ENCODE measurements at places on chromosomes 12 and 14.

DNA sequence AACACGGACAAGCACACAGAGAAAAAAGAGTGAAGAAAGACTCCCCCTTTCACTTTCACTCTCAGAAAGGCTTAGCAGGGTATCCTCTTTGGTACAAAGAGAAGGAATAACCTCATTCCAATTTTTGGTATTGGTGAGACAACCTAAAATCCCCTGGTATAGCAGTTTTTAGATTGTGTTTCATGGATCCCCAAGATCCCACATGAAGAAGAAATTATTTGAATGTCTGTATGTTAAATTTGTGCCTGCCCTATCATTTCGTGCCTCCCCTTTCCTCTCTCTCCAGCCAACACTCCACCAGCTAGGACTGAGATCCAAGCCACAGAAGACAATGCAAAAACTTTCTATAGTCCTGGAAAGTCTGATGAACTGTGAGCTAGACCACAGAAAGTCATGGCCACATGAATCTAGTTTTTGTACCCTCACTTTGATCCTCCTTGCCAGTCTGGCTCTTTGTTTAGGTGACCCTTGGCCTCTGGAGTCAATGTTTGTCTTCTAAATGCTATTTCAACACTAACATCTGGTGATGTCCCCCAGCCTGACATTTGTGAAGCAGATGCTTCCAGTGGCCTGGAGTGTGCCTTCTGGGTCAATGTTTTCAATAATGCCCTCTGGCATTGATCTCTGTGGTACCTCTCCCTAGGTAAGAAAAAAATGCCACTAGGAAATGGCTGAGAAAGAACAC, 181.9 kb upstream of the BMP4 start:
- no peak for DNase-seq

- DNase-seq = no peak
Observed at GRCh38 chr12:53696655-53697331, 20.9 kb upstream of the ATP5MC2 start.

GRCh38 chr14:57833323-57833722, 32.6 kb downstream of the SLC35F4 start:
- no peak for DNase-seq

DNA sequence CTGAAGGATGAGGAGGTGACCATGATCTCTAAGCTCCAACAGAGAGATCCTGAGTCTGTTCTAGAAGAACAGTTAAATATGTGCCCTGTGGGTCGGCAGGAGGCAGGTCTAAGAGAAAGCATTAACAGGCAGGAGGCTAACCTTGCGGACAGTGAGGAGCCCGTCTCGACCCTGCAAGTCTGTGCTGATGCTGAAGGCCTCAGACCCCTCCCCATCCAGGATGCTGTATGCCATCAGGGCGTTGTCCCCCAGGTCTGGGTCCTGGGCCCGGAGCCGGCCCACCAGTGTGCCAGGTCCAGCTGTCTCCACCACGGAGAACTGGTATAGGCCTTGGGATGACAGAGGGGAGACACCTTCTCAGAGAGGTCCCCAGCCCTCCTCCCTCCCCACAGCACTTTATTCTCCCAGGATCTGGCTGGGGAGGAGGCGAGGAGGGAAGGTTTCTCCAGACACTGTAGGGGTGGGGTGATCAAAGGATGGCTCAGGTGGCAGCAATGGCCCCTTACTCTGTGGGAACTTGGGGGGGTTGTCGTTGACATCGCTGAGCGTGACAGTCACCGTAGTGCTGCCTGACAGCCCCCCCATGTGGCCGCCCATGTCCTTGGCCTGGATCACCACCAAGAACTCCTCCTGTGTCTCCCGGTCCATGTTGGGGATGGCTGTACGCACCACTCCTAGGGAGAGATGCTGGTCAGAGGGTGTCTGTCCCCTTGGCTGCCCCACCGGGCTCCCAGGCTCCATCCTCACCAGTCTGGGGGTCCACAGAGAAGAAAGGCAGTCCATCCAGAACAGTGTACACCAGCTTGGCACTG, 3.1 kb downstream of the CDH24 start:
- DNase-seq = no peak

DNA sequence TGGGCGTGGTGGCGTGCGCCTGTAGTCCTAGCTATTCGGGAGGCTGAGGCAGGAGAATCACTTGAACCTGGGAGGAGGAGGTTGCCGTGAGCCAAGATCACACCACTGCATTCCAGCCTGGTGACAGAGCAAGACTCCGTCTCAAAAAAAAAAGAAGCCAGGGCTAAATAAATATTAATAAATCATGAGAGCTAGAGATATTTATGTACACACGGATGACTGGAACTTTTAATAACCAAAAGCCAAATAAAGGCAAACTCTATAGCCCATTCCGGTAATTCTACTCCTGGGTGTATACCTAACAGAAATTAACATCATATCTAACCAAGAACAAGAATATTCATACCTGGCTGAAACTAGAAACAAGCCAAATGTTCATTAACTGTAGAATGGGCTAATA, 7.7 kb upstream of the TRAFD1 start:
- DNase-seq = no peak

DNA sequence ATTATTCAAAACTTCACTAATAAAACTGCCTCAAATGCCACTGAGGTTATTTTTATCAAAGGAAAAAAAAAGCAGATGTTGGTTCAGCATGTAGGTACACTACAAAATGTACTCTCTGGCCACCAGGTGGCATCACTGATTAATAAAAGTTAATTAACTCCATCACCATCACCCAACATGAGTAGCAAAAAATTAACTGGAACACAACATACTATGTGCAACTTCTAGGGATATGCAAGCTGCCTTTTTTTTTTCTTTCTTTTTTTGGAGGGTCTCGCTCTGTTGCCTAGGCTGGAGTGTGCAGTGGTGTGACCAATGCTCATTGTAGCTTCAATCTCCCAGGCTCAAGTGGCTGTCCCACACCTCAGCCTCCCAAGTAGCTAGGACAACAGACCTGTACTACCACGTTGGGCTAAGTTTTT, 43.8 kb upstream of the NR2C1 start:
- DNase-seq = peak; percentile 24

- DNase-seq = no peak
Observed at GRCh38 chr14:24999157-24999556, 50.8 kb downstream of the STXBP6 start.

- DNase-seq = no peak
Observed at GRCh38 chr12:50482571-50482970, 22.2 kb upstream of the DIP2B start.

DNA sequence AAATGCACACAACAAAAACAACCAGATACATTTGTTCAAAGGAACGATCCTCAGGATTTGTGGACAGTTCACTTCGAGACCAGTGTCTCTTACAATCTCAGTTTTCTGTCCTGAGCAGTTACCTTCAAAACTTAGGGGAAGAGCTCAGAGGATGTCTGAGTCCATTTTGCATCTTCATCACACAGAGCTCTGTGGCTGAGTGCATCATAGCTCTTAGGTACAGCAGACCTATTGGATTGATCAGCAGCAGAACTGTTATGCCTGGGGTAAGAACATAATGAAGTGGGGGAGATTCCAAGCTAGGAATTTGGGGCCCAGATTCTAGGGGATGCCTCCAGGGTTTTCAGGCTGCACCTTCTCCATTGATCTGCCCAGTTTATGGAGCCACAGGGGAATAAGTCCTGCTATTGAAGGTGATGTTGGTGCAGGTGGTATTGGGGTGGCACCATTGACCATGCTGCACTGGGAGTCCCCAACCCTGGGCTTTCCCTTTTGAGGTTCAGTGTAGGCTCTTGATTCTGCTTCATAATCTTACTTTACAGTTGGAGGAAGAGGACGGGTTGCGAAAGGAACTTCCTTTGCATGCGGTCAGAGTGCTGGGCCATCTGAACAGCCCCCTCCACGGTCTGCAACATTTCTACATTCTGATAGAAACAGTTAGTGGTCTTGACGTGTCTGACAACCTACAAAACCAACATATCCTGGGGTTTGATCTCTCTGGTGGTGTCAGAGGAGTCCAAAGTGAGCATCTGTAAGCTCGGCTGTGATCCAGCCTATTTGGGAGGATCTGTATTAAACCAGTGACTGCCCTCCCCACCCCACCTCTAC, 112.8 kb downstream of the CHST11 start:
- DNase-seq = peak; percentile 29

GRCh38 chr14:23172574-23172973, 10.9 kb downstream of the SLC7A8 start:
- no peak for DNase-seq

- DNase-seq = no peak
Observed at GRCh38 chr12:31991815-31992214, 32.6 kb downstream of the RESF1 start.

- no peak for DNase-seq
Observed at GRCh38 chr14:46051796-46052195, 599.8 kb downstream of the RPL10L start.

GRCh38 chr12:80472911-80473500, 29.0 kb downstream of the PTPRQ start:
- no peak for DNase-seq

GRCh38 chr12:112734859-112735695, 56.5 kb upstream of the RPH3A start:
- DNase-seq = no peak

- no peak for DNase-seq
Observed at GRCh38 chr12:56565510-56566101, 44.0 kb downstream of the RBMS2 start.

DNA sequence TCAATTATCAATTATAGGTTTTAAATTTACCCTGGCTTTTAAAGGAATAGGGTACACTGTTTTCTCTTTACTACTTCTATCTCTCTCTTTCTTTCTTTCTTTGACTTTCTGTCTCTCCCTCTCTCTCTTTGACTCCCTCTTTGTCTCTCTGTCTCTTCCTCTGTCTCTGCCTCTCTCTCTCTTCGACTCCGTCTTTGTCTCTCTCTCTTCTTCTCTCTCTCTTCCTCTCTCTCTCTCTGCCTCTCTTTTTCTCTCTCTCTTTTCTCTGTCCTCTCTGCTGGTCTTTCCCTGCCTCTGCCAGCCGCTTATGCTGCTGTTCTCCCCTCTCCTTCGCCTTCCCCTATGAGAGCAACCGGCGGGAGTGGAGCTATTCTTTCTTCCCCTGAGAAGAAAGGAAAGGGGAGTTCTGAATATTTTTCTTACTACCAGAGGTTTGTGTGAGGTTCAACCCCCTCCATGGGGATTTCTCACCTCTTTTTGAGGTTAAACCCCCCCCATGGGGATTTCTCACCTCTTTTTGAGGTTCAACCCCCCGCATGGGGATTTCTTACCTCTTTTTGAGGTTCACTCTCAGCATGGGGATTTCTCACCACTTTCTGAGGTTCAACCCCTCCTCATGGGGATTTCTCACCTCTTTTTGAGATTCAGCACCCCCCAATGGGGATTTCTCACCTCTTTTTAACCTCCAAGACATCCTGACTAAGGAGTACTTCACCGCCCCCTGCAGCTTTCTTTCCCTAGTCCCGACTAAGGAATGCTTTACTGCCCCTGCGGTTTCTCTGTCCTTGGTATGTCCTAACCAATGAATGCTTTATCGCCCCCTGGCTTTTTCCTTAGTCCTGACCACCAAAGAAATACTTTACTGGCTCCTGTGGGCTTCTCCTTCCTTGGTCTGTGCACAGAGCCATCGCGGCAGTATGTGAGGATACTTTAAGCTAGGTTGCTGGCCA, 27.4 kb upstream of the DDHD1 start:
- DNase-seq = no peak

- no peak for DNase-seq
Observed at GRCh38 chr12:3213188-3213587, 136.0 kb downstream of the TSPAN9 start.

GRCh38 chr12:63006536-63006935, 71.6 kb upstream of the PPM1H start:
- DNase-seq = no peak

DNA sequence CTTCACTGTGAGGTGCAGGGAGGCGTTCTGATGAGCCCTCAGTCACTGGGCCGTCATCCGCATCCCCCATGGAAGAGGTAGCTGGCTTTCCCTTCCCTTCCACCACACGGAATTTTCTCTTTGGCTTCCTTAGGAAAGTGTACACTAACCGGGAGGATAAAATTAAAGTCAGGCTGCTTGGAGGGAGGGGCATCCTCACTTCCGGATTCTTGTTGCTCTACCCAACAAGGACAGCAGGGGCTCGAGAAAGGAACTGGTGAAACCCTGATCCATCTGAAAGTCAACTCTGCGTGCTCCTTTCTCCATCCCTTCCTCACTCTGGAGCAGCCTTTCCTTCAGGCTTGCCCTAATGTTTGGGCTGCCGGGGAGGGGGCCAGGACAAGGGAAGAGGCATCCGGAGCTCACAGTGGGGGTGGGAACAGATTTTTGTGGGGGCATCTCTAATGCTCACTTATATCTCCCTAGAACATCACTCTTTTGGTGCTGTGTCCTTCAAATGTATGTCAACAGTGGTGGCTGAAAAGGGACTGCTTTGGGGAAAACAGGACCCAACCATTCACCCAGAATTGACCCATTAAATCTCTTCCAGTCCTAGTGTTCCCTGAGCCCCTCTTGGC, 101.4 kb upstream of the FKBP4 start:
- no peak for DNase-seq

GRCh38 chr12:75704664-75705063, 193.3 kb upstream of the KRR1 start:
- DNase-seq = no peak

GRCh38 chr12:50017641-50018040, 7.7 kb downstream of the RACGAP1 start:
- DNase-seq = no peak

DNA sequence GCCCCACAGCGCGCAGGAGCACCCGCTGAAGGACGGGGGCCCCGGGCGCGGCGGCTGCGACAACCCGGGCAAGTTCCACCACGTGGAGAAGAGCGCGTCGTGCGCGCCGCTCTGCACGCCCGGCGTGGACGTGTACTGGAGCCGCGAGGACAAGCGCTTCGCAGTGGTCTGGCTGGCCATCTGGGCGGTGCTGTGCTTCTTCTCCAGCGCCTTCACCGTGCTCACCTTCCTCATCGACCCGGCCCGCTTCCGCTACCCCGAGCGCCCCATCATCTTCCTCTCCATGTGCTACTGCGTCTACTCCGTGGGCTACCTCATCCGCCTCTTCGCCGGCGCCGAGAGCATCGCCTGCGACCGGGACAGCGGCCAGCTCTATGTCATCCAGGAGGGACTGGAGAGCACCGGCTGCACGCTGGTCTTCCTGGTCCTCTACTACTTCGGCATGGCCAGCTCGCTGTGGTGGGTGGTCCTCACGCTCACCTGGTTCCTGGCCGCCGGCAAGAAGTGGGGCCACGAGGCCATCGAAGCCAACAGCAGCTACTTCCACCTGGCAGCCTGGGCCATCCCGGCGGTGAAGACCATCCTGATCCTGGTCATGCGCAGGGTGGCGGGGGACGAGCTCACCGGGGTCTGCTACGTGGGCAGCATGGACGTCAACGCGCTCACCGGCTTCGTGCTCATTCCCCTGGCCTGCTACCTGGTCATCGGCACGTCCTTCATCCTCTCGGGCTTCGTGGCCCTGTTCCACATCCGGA, 1.4 kb downstream of the FZD10 start:
- no peak for DNase-seq

DNA sequence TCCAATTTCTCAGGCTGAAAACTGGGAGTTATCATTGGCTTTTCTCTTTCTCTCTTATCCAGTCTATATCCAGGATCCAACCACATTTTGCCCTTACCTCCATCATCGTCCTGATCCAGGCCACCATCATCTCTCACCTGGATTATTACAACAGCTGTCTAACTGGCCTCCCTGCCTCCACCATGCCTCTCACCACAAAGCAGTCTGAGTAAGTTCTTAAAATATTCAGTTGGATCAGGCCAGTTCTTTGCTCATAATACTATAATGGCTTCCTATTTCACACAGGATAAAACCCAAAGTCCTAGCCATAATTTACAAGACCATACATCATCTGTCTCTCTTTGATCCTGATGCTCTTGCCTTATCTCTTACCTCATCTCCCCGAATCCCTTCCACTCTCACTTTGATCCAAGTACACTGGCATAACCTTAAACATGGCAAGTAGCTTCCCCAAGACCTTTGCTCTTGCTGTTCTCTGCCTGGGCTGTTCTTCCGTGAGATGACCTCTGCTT, 133.4 kb upstream of the RAP1B start:
- no peak for DNase-seq

GRCh38 chr12:47718531-47718930, 6.8 kb downstream of the ENDOU start:
- no peak for DNase-seq

All from stimulated activated CD8-positive, alpha-beta memory T cell treated with anti-CD3 and anti-CD28 coated beads, Interleukin-15, amount 100 ng/mL, for 4 hours (primary cell).